ENCODE measurements at places on chromosomes 16 and 17.
A peak's percentile ranks its signal among the peaks of the same experiment; 100 is the strongest.

DNA sequence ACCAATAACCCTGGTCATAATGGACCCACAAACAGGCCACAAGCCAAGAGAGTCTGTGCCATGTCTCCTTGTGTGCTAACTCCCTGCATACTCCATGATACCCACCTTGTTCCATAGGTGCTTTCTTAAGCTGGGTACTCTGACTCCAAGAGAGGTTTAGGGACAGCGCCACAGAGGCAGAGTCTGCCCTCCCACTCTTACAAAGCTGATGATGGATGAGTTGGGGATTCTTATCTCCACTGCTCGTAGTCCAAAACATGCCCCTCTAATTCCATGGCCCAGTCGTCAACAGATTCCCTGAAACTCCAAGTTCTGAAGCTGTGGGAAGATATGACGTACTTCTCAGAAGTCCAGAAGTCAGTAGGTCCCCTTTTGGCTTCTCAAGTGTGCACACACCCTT lies 184.4 kb upstream of the CCL2 start:
- no peak for DNase-seq

- no peak for DNase-seq
Observed at GRCh38 chr16:1084971-1085370, 11.1 kb downstream of the C1QTNF8 start.

DNA sequence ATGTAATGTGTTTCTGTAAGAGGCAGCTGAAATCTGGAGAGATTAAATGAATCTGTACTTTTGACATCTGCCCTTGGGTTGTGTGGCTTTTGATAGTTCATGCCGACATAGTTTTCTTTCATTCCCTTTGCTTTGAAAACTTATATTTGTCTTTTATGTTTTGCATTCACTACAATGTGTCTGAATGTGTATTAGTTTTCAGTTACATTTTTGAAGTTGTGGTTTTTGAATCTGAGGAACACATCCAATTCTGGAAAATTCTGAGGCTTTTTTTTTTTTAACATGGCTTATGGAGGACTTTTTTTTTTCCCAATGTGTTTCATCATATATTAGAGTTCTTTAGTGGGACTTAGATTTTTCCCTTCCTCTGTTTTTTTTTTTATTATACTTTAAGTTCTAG lies 683.7 kb upstream of the SOX9 start:
- no peak for DNase-seq

DNA sequence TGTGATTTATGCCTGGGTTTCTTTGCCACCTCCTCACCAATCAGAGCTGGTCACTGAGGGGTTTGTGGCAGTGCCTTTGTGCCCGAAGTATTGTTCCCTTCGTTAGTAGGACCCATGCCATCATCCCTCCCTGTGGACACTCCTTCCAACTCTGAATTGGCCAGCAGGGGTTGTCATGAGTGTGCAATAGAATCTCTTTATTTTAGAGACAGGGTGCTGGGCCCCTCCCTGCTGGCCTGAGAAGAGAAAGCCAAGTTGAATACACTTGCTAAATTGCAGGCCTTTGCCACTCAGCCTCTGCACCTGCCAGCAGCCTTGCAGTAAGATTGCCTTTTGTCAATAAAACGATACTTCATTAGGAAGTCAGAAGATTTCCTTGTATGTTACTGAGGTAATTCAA lies 40.7 kb upstream of the SLC12A3 start:
- peak; percentile 14 for DNase-seq

- DNase-seq = no peak
Observed at GRCh38 chr16:66551348-66551759, 1.0 kb upstream of the CKLF start.

GRCh38 chr16:22402191-22402590 lies 27.8 kb upstream of the CDR2 start:
- no peak for DNase-seq

- DNase-seq = no peak
Observed at GRCh38 chr17:55549140-55549539, 37.9 kb upstream of the SMIM36 start.

DNA sequence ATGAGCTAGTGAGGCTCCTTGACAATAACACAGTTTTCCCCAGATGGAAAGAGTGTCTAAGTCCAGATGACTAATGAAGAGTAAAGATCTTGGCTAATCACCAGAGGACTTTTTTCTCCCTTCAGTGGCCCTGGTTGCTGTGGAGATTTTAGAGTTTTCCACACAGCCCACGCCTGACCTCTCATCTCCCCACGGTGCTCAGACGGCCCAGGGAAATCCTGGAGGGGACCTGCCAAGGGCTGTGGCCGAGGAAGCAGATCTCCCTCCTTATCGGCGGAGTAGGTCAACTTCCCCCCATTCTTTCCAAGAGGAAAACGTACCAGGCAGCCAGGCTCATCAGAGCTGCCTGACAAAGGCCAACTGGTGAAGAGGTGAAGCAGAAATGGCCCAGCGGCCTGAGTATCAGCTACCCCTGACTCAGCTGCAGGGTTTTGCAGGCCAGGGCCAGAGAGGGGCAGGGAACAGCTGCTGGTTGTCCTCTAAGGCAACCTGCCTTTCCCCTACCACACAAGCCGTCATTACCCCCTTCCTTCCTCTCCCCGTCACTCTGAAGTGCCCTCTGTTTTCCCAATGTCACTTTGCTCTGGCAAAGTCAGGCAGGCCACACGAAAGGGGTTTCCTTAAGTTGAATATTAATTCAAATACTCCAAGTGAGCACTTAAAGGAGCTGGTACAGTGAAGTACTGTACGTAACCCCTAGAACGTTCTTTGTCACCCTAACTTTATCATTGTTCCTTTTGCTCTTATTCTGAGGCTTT lies 140.2 kb upstream of the ADAMTS18 start:
- no peak for DNase-seq

DNA sequence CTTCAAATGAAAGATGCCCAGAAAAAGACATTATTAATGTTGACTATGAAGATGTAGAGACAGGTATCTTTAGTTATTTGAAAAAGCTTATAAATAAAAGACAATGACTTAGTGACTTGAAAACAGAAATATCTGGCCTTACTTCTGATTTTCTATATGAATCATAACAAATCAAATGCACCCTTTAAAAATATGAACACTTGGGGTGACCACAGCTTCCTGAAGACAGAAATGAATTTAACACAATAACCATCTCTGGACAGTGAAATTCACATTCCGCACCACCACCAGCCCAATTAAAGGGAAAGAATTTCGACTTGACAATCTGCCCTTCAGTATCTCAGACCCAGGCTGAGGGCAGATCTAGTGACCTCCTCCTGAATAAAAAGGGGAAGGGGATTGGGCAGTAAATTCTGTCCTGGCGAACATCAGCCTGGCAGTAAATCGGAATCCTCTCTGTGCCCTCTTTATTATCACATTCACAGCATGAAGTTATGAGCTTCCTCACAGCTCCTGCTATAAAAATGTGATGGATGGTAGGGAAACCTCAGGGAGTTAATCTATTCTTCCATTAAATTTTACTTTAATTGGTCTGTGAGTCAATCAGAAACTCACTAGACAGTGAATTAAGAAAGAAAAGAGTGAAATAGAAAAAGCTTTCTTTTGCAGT lies 131.5 kb downstream of the SNX11 start:
- no peak for DNase-seq

DNA sequence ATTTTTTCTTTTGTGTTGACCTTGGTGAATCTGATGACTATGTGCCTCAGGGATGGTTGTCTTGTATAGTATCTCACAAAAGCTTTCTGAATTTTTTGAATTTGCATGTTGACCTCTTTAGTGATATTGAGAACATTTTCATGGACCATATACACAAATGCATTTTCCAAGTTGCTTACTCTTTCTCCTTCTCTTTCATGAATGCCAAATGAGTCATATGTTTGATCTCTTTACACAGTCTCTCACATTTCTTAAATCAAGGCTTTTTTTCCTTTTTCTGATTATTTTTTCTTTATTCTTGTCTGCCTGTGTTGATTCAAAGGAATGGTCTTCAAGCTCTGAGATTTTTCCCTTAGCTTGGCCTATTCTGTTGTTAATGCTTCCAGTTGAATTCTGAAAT lies 46.6 kb upstream of the KCNJ16 start:
- DNase-seq = no peak

DNA sequence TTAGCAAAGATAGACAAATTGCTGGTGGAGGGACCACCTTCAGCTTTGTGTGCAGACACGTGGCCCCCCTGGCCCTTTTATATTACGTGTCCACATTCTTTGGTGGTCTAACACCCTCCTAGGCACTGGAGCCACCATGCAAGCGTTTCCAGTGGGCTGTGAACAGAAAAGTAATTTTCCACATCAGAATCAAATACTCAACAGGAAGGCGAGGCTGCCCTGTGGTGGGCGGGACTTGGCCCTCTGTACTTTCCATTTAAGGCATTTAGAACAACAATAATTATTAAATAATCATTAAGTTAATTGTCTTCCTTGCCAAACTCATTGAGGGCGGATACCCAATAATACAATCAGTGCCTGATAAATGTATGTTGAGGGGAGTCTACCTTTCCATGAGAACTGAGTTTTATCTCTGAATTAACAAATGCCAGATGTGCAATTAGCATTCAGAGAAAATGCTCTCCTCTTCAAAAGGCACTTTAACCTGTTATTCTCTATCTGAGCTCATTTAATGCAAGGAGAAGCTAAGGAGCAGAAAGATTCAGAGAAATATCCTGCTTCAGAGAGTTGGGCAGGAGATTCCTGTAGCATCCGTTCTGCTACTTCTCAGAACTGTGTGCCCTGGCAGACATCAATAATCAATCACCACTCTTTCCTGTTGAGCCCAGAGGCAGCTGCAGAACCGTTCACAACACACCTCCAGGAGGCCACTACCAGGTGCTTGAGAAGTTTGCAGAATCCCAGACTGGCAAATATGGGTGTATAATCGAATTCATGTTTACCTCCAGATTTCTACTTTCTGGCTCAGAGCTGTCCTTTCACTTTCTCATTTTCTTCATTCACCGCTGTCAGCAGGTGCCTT lies 109.4 kb downstream of the CMIP start:
- DNase-seq = no peak

GRCh38 chr17:7673239-7673638 lies 14.1 kb downstream of the TP53 start:
- DNase-seq = no peak

DNA sequence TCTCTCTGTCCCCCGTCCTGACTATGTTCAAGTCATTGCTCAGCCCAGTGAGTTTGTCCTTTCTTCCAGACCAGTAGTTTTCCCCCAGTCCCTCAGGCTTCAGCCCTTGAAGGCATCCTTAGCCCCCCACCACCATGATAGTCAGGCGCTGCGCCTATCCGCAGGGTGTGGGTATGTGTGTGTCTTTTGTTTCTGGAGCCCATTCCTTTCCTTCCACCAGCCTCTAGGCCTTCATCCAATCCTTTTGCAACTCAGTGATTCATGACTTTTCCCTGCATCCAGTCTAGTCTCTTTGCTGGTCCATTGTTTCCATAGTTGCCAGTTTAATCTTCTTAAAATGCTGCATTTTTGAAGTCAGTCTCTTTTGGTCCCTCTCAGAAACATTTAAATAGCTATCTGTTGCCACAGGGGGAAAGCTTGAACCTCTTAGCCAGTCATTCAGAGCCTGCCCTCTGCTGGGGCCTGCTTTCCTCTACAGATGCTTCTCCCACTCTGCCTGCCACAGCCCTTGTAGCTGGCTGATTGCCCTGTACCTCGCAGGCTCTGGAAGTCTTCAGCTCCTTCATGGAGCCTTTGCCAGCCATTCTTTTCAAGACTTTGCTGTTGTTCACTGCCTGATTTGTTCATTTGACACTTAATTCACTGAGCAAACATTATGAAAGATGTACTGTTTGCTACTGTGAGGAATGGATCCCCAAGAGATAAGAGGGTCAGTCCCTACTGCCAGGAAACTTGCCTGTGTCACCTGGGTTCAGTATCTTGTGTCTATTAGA lies 55.9 kb upstream of the ADCY7 start:
- peak; percentile 46 for DNase-seq

DNA sequence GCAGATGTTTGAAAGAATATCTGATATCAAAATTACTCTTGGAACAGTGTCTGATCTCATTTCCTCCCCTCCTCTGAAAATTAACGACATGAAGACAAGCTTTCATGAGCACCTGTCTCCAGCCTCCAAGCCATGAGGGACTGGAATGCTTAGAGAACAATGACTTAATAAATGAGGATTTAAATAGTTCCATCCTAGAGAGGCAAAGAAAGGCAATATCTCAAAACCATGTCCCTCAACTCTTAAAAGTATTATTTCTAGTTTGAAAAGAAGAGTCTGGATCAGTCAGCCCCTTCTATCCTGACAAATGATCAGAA lies 137.5 kb downstream of the ANKFN1 start:
- no peak for DNase-seq

DNA sequence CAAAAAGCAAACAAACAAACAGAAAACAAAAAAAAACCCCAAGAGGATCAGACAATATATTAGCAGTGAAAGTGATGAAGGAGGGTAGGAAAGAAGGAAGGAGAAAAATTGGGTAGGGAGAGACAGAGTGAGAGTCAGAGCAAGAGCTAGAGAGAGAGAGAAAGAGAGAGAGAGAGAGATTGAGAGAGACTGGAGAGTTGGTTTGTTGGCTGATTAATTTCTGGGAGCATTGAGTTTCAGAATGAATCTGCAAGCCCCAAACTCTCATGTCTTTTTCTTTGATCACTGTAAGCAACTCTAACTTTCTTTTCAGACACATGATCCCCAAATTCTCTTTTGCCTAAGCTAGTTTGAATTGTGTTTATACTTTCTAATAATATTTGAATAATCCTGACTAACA lies 388.1 kb downstream of the SHISA9 start:
- no peak for DNase-seq

DNA sequence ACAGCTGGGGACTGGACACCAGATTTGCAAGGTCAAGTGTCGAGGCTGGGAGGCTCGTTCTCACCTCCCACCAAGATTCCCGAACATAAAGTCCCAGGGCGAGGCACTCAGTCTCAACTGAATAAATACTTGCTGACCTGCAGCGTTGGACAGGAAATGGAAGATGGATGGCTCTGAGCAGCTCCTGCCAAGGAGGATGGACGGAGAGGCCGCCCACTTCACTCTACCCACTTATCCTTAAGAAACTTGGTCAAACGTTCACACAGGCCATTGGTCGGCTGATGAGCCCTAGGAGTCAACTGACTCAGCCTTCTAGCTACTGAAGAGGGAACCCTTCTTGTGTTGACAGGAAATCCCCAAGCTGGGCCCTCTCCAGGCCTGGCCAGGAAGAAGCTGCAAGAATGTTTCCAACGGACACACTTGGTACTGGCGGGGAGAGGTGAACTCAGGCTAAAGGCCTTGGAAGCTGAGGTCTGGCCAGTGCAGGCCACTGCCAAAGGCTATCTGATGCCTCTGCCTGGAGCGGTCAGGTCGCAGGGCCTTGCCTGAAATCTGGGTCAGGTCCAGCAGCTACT lies 50.0 kb downstream of the VAC14 start:
- DNase-seq = no peak

DNA sequence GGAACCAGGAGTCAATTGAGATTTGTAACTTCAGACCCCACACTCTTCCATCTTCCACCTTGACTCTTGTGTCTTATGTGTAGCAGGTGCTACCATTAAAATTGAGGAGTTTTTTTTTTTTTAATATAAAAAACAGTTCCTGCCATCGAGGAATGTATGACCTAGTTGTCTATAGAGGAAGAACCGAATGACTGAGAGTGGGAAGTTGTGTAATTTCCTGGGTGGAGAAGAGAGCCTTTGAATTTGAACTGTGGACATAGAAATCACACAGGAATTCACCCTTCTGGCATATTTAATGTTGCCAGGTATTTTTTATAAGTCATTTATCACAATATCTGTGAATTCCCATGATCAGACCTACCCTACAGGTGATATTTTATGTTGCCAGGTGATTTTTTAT lies 22.0 kb downstream of the SP2 start:
- no peak for DNase-seq
